ENCODE measurements at places on chromosomes 12 and 14.
A peak's percentile ranks its signal among the peaks of the same experiment; 100 is the strongest.

DNA sequence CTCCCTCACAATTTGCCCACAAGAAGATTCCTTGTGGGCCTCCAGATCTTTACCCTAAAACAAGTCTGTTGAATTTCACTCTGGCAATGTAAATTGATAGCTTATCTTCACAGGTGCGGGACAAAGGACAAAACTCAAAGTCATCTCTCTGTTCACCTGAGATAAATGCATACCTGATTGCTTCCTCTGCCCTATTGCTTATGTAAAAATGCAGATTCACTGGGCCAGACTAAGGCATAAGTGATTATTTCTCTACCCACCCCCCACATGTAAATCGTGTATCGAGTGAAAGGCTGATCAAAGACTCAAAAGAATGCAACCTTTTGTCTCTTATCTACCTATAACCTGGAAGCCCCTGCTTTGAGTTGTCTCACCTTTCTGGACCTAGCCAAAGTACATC, 316.8 kb downstream of the SSPN start:
- no peak for DNase-seq

DNA sequence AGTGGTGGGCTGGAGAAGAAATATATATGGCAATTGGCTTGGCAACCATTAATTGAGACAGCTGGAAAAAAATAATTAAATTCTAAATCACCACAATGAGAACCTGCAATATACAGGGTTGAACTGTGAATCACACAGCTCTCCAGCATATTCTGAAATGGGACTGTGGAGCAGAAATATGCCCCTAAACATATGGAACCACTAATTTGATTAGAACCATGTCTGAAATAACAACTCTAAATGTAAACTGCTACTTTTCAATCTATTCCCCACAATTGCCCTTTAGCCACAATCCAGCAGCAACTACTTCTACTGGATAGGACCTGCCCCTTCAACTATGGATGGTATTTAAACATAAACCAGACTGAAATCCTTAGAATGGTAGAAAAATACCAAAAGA, 330.4 kb downstream of the TRHDE start:
- DNase-seq: no peak

DNA sequence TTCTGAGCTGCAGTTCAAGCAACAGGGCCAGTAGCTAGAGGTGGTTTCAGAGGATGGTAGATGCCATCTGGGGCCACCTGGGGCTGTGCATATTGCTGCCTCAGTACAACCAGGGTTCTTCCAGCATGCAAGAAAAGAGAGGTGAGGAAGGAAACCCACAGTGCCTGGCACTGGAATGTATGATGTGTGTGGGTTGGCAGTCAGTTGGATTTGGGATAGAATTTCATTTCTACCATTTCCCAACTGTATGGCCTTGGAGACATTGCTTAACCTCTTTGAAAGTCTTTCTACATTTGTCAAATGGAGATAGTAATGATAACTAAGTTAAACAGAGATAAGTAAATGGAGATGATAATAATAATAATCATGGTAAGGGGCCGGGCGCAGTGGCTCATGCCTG, 10.2 kb upstream of the LRRC10 start:
- DNase-seq: no peak

- DNase-seq: no peak
Observed at GRCh38 chr12:114697243-114697716, 13.3 kb upstream of the TBX3 start.

- no peak for DNase-seq
Observed at GRCh38 chr12:49870501-49871262, 27.8 kb upstream of the BCDIN3D start.

DNA sequence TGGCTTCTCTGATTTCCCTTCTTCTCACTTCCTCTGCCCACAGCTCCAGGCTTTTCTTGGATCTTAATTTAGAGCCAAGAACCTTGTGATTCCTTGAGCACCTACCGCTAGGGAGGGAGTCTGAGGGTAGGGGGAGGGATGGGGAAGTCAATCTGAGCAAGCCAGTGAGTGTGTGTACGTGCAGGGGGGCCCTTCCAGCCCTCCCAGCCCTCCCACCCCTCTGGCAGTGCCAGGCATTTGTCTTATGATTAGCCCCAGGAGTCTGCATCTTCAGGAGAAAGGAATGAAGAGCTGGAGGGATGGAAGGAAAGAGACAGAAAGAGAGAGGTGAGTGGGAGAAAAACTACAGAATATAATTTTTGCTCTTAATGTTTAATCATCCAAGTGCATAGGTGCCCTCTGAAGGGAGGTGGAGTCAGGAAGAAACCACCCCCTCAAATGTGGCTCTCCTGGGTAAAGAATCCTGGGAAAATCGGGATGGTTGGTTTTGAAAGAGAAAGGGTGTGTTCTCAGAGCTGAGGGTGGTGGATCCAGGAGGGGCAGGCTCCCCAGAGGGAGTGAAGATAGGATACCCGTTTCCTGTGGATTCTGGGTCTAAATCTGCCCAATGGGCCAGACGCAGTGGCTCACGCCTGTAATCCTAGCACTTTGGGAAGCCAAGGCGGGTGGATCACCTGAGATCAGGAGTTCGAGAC, 2.1 kb downstream of the PIANP start:
- DNase-seq: no peak

DNA sequence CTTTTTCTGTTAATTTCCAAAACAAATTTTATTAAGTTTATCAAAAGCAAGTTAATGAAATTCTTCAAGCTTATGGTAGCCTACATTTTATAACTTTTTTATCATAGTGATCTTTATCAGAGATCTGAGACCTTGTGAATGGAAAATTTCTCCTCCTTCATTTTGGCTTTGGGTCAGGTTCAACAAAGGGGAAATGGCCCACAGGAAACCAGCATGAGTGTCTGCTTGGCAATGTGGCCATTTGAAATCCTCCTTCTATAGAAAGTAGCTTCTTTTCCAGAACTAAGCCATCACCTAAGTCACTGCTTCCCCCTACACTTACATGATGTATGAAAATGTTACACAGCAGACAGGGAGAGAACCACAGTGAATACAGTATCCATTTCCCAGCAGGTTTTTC, 1.6 kb downstream of the RHOJ start:
- DNase-seq: no peak

GRCh38 chr12:65728848-65729793, 95.2 kb upstream of the HMGA2 start:
- DNase-seq: no peak

- no peak for DNase-seq
Observed at GRCh38 chr14:51540364-51540763, 111.3 kb upstream of the FRMD6 start.

DNA sequence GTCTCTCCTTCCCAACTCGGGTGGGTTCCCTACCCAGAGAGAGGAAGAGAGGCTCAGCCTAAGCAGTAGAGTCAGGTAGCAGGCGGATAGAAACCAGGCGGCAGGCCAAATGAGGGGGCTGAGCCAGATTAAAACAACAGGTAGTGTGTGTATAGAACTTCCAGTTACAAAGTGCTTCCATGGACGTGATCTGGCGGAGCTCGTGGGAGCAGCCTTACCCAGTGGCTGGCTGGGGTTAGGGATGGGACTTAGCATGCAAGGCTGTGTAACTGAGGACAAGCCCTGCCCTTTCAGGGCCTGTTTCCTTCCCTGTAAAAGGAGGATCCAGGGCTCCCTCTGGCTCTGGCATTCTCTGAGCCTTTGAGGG, 8.3 kb downstream of the KRT80 start:
- no peak for DNase-seq

DNA sequence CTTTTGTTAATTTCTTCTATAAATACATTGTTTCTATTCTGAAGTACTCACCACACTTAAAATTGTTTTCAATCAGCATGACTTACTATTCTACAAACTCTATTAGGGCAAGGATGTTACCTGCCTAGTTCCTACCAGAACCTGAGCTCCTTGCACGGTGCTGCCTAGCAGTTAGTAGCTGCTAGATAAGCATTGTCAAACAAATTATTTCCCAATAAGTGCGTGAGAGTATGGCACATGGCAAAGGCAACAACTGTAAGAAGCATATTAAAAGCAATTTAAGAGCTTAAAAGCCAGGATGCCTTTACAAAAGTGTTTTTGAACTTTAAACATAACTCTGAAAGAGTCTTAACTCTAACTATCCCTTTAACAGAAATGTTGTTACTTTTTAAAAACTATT, 8.2 kb upstream of the LYZ start:
- DNase-seq: no peak

GRCh38 chr12:103457471-103457870, 38.3 kb downstream of the C12orf42 start:
- DNase-seq: no peak

GRCh38 chr12:99442758-99443157, 204.8 kb upstream of the GARIN6 start:
- DNase-seq: no peak

DNA sequence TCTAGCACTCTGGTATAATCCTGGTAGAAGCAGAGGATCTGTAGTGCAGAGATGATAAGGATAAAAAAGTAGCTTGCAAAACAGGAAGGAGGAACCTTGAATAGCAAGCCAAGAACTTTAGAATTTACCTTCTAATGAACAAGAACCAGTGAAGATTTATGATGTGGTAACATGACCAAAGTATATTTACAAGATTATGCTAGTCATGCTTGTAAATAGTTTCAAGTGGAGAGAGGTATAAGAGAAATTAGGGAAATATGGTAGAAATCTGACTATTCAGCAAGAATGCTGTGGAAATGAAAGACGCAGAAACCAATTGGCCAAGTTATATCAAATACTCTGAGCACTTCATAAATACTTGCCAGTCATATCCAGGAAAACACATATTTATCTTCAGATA, 47.8 kb downstream of the ERGIC2 start:
- DNase-seq: no peak

DNA sequence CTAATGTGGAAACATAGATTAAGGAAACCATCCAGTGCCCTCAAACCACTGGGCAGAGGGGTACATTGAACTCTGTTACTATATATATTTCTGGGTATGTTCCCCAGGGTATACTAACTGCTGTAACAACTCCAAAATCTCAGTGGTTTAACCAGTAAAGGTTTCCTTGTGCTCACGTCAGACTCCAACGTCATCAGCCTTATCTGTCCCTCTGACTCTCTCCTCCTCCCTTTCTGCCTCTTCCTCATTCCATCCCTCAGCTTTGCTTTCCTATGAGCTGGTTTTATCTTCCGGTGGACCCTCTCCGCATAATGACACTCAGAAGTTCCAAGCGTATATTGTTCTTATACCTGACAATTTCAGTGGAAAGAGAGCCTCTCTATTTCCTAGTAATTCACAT, 21.2 kb upstream of the SMCO2 start:
- no peak for DNase-seq

DNA sequence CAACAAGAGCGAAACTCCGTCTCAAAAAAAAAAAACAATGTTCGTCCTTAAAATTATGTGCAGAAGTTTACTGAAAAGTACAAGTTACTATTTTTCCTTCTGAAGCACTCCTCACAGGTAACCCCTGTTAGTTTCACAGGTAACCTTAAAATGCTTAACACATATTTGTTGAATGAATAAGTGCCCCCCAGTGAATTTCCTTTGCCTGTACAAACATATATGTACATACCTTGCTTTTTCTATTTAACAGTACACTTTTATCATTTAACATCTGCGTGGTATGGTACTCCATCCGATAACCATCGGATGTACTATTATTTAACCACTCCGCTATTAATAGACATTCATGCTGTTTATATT, 1.4 kb upstream of the RAB35 start:
- no peak for DNase-seq

- DNase-seq: no peak
Observed at GRCh38 chr14:35286003-35286600, 6.1 kb upstream of the PSMA6 start.

- DNase-seq: no peak
Observed at GRCh38 chr12:47707355-47707754, 1.5 kb upstream of the RPAP3 start.

GRCh38 chr12:18646286-18646890, 91.4 kb downstream of the PLCZ1 start:
- no peak for DNase-seq

GRCh38 chr14:106874350-106874749, 1348.0 kb downstream of the TMEM121 start:
- no peak for DNase-seq

- no peak for DNase-seq
Observed at GRCh38 chr12:70815971-70816391, 104.6 kb downstream of the PTPRR start.

GRCh38 chr14:35878272-35879150, 52.4 kb downstream of the BRMS1L start:
- peak; percentile 81 for DNase-seq

GRCh38 chr12:104220931-104221330, 5.4 kb downstream of the TXNRD1 start:
- no peak for DNase-seq

DNA sequence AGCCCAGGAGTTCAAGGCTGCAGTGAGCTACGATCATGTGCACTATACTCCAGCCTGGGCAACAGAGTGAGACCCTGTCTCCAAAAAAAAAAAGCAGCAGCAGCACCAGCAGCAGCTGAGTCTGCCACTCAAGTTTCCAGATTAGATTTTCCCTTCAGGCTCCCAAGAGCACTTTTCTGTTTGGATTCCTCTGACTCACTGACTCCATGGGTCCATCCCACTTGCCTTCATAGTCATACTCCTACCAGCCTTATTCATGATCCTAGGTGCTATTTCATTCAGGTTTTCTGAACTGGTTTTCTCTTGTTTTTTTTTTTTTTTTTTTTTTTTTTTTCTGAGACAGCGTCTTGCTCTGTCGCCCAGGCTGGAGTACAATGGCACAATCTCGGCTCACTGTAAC, 6.8 kb upstream of the TWF1 start:
- no peak for DNase-seq

- no peak for DNase-seq
Observed at GRCh38 chr12:121503395-121503794, 77.4 kb downstream of the KDM2B start.

DNA sequence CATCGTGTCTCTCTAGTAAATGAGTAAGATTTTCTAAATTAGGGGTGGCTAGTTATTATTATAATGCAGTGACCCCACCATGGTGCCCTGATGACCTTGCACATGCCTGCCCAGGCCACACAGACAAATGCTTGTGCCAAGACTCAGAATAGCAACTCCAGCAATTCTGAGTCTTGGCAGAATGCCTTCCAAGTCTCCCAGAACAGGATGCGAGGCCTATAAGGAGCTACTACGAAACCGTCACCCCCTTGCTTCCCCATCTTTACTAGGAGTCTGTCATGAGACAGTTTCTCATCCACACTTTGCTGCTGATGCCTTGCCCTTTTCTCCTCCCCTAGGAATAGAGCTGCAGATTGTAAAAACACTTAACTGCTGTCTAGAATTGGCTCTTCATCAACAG, 559.9 kb downstream of the TRHDE start:
- no peak for DNase-seq

GRCh38 chr12:68633614-68634558, 23.2 kb downstream of the RAP1B start:
- no peak for DNase-seq

DNA sequence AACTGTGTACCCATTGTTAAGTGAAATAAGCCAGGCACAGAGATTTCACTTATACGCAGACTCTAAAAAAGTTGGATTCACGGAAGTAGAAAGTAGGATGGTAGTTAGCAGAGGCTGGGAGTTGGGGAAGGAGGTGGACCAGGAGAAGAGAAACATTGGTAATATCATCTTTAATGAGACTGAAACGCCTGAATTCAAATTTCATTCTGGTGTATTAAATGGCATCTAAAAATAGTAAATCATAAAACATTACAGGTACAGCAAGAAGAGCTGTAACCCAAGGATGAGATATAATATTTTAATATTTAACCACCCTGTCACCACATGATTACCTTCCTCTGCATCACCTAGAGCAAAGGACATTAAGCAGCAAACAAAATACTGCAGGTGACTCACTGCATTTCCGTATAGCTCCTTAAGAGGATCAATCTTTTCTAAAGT, 99.4 kb downstream of the EPS8 start:
- no peak for DNase-seq

GRCh38 chr12:128314611-128315010, 47.6 kb downstream of the TMEM132C start:
- DNase-seq: no peak

GRCh38 chr14:90632451-90632850, 183.8 kb downstream of the TTC7B start:
- no peak for DNase-seq
